A549 treated with CORT108297 at 1 μM for 4 hours (cell line): ENCODE measurements at places on chromosomes 5 and 9. TPM values are rescaled to one million over a fixed set of nuclear protein-coding genes. Genes with fewer than 3 reads are reported as not detected.

Gene FOXD4L4
- 0.04 to 0.14 TPM (median 0.08 TPM) in 4 of 5 replicates, not detected in the other for total RNA-seq

Gene HEMGN
- total RNA-seq: not detected in 5 replicates

Gene PCDHB10
- 0.02 to 0.03 TPM in 2 of 5 replicates, not detected in the others for total RNA-seq

Gene CD180
- 0.01 TPM in 1 of 5 replicates, not detected in the others for total RNA-seq
